ENCODE measurements at places on chromosomes 12 and 14.
A peak's percentile ranks its signal among the peaks of the same experiment; 100 is the strongest.

- no peak for DNase-seq
These were observed 30.9 kb downstream of the SPPL3 start for GRCh38 chr12:120873226-120873625.

- no peak for DNase-seq
These were observed 272.0 kb downstream of the SSPN start for GRCh38 chr12:26467351-26467750.

DNA sequence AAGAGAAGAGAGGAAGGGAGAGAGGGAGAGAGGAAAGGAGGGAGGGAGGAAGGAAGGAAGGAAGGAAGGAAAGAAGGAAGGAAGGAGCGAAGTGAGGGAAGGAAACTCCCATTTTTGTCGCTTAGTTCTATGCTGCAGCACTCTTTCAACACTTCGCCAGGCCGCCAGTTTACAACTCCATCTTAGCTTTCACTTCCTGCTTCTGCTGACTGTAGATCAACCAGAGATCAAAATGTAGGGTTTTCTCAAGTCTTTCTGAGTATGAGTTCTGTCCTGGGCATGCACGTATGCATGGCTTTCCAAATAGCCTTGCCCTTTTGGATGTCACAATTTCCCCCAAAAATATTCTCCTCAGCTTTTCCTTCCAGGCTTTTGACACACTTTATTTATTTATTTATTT, 723.4 kb downstream of the TRHDE start:
- no peak for DNase-seq

DNA sequence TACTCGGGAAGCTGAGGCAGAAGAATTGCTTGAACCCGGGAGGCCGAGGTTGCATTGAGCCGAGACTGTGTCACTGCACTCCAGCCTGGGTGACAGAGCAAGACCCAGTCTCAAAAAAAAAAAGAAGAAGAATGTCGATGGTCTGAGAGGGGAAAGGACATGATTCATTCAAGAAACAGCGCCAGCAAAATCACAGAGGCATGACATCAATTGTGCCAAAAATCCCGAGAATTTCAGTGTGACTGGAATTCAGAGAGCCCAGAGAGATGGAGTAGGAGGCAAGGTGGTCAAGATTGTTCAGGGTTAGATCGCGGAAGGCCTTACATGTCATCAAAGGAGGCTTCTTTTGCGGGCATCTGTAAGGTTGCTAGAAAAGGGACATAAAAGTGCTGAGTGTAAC, 483.3 kb downstream of the VRK1 start:
- DNase-seq, result no peak

DNA sequence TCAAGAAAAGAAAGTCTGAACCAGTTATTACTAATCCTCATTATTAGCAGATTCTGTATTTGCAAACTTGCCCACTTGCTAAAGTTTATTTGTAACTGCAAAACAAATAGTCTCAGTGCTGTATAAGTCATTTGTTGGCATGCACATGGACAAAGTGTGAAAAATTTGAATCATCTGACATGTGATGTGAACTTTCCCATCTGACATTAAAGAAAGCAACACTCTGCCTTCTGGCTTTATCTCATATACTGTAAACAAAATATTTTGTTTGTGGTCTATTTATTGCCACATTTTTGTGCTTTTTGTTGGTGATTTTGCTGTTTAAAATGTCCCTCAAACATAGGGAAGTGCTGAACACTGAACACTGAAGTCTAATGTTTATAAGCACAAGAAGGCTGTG, 513.8 kb downstream of the RPL10L start:
- DNase-seq, result no peak

DNA sequence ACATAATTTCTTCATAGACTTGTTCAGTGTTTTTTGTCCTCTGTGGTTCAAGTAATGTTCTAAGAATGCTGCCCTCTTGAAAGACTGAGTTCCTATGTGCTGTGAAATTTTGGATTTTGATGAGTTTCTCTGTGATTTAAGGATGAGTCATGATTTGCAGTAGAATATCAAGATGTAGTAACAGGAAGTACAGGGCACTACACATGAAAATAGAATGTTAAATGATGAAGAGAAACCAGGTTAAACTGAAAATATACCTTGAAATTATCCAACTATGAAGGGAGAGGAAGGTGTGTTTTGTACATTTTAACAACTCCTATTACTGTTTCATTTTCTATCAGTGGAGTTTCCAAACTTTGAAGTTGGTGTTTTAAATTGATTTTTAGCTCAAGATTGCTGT, 4.8 kb downstream of the ELK3 start:
- peak; percentile 96 for DNase-seq

DNA sequence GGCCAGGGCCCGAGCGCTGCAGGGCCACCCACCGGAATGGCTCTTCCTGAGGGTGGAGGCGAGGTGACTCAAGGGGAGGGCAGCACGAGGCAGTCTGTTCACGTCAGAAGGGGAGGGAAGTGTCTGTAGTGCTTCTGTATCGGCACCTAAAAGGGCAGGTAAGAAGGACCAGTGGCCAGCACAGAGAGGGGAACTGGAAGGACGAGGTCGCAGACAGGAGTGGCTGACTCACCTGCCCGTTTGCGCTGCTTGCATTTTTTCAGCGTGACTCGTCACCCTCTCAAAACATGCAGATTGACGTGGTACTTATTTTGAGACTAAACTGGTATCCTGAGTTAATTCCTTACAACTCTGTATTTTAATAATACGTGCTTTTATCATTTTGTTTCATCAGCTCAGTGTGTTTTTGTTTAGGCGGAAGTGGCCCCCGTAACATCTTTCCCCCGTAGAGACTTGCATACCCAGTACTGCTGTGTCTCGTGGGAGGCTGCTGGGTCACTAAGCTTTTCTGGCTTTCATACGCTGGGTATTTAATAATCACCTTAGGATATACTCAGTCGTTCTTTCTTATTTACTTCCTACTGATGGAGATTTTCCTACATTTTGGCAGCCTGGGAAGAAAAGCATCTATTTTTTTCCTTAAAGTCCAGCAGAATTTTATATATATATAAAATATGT, 26.4 kb downstream of the SFSWAP start:
- peak; percentile 81 for DNase-seq

GRCh38 chr12:77584860-77585259, 245.8 kb upstream of the NAV3 start:
- DNase-seq, result no peak

DNA sequence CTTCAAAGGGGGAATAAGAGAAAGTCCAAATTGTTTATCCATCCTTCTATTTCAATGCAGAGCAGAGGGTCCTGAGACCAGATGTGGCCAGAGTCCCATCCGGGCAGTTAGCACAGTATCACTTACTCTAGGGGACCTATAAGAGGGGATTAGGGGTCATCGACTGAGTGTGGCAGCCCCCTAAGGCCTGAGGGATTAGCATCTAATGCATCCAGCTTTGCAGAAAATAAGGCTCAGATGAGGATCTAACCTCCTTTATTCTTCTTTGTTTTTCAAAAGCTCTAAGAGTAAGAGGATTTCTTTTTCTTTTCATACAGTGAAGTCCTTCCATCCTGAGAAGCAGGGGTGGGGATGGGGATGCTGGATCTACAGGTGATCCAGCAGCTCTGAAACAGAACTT, 43.5 kb downstream of the NEUROD4 start:
- DNase-seq, result no peak

GRCh38 chr14:73188501-73188911, 48.8 kb upstream of the PAPLN start:
- DNase-seq, result peak; percentile 85

DNA sequence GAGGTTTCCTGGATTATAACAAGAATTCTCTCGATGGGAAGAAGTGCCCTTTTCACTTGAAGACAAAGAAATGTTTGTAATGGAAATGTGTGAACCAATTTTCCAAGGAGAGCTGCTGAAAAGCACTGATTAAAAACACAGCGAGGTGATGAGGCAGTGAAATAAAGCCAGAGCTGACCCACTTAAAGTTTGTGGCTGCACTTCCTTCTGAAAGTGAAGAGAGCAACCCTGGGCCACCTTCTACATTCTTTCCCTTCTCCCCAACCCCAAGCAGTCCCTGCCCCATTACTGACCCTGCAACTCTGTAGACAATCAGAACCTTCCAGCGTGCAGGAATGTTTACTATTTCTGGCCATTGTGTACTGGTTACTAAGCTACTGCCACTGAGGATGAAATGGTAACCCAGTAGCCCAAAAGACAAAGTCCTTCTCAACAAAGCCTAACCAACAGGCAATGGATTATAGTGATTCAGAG, 173.9 kb downstream of the TTC7B start:
- peak; percentile 66 for DNase-seq

- DNase-seq, result peak; percentile 61
These were observed 1115.8 kb upstream of the ATXN7L3B start for GRCh38 chr12:73421832-73422231.

DNA sequence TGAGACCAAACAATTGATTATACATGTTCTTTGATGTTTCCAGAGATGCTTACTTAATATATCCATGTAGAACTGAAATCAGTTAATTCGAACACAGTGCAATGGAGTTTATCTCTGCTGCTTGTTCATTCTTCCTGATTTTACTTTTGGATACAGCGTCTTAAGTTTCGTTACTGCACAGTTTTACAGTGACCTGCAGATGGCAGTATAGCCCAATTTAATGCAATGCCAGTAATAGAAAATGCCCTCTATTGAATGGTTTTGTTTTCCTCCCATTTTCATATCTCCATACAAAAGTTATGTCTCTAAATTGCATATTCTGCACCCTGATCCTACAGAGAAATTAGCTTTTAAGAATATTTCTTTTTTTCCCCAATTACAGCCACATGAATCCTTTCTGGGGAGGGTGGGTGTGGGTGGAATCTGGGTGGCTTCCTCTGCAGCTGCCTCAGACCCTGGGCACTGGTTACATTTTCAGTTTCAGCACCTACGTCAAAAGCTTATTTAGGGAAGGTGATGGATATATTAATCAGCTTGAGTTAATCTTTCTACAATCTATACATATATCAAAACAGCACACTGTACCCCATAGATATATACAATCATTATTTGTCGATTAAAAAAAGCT, 101.1 kb upstream of the DCD start:
- peak; percentile 48 for DNase-seq

DNA sequence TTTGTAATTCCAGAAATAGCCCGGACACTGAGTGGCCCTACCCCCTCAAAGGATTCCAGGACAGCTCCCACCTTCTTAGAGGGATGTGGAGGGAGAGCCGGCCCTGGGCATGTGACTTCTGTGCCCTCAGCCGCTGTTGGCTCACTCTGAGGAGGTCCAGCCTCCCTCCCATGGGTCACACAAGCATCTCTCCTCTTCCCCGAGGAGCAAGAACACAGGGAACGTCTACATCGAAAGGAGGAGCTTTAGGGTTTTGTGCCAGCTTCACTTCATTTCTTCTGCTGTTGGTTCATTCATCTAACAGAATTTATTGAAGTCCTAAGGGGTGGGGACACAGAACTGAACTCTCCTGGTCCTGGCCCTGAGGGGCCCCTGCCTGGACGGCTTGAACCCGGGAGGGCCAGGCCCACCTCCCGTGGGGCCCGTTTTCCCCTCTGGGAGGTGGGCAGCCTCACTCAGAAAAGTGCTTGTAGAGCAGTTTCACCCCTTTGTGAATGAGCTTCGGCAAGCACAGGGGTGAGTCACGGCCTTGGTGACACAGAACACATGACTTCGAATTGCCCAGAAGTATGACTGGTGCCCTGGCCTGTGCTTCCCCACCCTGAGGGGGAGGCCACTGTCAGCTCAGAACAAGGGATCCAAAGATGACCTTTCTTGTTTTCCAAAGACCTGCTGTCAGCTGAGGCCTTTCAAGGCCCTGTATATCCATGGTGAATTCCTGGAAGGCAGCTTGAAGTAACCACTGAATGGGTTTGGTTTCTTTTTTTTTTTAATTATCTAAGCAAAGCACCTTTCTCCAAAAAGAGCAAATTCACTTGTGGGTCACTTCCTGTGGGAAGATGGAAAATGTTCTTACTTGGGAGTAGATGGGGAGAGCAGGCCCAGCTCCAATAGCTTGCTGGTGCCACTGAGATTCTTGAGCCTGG, 39.2 kb downstream of the NFKBIA start:
- DNase-seq, result peak; percentile 88

GRCh38 chr14:38366374-38366773, 110.5 kb upstream of the CLEC14A start:
- DNase-seq, result peak; percentile 37

DNA sequence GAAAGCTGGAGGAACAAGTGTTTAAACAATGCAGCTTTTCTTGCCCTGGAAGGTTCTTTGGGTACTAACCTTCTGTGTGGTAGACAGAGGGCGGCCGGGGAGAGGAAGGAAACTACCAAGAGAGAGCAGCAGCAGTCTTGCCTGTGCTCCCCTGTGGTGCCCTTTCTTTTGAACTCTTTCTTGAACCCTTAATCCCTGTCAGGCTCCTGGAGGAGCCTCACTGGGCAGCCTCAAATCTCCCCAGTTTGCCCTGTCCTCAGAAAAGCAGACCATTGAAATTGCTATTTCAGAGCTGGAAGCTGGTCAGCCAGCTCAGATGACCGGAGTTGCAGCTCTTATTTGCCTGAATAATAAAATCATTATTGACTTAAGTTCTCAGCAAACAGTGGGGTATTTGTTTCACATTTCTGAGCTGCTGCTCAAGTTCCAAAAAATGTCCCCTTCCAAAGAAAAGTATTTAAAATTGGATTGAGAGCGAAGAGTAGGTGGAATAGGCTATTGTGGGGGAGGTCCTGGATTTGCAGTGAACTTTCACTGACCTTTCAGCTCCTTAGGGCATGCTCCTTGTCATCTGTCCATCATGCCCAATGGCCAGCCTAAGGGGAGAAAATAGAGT, 42.1 kb upstream of the RNASE3 start:
- no peak for DNase-seq

DNA sequence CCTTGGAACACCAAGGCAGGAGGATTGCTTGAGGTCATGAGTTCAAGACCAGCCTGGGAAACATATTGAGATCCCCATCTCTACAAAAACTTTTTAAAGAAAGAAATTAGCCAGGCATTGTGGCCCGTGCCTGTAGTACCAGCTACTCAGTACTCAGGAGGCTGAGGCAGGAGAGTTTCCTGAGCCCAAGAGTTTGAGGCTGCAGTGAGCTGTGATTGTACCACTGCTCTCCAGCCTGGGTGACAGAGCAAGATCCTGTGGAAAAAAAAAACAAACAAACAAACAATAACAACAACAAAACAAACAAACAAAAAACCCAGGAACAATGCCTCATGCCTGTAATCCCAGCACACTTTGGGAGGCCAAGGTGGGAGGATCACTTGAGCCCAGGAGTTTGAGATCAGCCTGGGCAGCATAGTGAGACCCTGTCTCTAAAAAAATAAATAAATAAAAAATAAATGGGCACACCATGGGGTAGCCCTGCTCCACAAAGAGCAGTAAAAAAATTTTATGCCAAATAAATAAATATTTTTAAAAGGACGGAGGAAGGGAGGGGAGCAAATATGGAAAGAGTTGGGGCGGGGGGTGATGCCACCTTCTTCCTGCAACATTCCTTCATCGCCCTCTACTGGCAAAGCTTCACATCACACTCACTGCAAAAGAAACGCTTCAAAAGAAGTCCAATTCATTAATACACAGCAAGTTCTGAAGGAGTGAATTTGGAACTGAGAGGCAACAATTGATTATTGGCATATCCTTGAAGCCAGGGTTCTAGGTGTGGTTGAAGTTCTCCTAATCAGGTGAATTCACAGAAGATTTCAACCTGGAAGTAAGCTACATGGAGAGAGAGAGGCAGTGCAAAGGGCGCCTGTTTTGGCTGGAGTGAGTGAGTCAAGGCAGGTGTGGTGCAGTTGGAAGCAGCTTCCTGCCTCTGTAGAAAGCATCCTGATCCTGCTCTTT, 8.8 kb upstream of the GNPTAB start:
- DNase-seq, result peak; percentile 66
